Activated T-cell treated with anti-CD3 and anti-CD28 coated beads, Interleukin-2, amount 50 U/mL, for 24 hours (primary cell): ENCODE measurements at places on chromosomes 3 and 15.

- no peak for DNase-seq
Observed at GRCh38 chr3:197562398-197563251, 6.9 kb upstream of the BDH1 start.

DNA sequence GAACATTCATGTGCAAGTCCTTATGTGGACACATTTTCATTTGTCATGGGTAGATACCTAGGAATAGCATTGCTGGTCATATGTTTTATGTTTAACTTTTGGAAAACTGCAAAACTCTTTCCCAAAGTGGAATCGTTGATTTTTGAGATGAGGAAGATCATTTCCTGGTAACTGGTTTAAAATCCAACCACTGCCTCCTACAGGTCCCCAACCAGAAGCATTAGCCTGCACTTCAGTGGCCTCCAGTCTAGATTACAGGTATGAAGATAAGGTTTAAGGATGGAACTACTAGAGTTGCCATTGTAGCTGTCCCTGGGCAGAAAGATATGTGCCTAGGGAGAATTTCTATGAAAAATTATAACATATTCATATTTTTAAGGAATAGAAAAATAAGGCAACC is 48.7 kb upstream of the BHLHE40 start:
- DNase-seq: no peak

- no peak for DNase-seq
Observed at GRCh38 chr15:70491201-70491621, 272.1 kb downstream of the UACA start.

DNA sequence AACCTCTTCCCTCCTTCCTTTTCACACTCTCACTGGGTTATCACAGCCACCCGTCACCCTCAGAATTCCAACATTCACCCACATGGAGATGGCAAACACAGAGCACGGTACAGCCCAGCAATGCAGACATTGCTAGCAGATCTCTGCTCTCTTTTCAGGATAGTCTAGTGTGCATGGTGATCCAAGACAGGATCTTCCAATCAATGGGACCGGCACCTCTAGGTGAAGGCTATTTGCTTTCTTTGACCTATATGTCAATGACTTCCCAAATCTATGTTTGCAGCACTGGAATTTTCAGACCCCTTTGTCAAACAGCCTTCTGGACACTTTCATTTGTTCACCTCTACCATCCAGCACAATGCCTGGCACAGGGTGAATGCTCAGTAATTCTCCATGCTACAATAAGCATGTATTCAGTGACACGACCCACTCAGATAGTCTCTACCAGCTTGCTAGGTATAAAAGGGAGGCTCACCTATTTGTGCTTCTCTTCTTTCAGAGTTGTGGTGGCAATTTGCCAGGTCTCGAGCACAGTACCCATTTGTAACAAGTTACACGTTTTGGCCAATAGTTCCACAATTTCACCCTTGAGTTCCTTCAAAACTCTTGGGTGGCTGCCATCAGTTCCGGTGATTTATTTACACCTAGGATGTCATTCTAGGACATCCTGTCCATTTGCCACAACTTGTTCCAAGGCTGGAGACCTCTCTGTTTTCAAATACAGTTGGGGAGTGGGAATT is 279.1 kb upstream of the ICE2 start:
- no peak for DNase-seq

DNA sequence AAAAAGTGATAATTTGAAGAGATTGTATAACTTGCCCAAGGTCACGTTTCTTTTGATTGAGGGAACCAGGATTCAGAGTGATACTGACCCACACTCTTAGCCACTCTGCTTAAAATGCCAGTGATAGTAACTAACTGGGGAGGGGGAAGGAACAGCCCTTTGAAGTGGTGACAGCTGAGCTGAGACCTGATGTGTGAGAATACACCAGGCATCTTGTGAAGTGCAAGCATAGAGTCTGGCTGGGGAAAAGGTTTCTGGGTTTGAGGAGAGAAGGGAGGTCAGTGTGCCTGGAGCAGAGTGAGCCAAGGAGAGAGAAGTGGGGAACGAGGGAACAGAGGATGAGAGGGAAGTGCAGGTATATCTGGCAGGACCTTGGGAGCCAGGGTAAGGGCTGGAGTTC is 35.4 kb upstream of the SCAANT1 start:
- no peak for DNase-seq

GRCh38 chr15:66588971-66589370 is 23.2 kb upstream of the LCTL start:
- no peak for DNase-seq

DNA sequence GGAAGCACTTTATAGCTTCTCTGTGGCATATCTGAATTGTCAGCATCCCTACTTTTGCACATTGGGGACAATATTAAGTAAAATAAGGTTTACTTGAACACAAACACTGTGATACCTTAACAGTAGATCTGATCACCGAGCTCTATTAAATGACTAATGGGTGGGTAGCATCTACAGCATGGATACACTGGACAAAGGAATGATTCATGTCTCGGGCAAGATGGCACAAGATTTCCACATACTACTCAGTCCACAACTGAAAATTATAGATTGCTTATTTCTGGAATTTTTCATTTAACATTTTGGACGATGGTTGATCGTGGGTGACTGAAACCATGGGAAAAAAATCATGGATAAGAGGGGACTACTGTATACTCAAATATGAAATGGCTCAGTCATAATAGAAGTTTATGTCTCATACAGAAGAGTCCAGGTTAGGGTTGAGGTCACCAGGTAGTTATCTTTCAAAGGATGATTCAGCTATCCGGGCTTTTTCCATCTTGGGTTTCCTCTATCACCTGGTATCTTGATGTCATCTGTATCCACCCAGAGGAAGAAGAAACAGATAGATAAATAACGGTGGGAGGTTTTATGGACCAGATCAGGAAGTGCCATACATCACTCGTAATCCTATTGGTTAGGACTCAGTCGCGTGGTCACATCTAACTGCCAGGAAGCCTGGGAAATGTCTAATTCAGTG is 320.0 kb upstream of the RARB start:
- DNase-seq: no peak

DNA sequence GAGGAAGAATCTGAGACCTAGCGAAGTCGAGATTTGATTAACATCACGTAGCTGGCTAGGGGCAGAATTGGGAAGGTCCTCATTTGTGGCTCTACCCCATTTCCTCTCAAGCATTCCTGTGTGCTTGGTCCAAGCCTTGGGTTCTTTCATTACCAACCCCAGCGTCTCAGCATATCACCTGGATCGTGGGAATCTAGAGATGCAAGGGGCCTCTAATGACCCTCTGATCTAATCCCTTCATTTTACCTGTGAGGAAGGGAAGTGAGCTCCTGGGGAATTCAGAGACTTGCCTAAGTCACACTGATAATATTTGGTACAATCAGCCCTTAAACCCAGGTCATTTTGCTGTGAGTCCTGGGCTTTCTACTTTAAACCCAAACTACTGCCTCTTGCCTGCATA is 2.0 kb downstream of the GPR87 start:
- no peak for DNase-seq

DNA sequence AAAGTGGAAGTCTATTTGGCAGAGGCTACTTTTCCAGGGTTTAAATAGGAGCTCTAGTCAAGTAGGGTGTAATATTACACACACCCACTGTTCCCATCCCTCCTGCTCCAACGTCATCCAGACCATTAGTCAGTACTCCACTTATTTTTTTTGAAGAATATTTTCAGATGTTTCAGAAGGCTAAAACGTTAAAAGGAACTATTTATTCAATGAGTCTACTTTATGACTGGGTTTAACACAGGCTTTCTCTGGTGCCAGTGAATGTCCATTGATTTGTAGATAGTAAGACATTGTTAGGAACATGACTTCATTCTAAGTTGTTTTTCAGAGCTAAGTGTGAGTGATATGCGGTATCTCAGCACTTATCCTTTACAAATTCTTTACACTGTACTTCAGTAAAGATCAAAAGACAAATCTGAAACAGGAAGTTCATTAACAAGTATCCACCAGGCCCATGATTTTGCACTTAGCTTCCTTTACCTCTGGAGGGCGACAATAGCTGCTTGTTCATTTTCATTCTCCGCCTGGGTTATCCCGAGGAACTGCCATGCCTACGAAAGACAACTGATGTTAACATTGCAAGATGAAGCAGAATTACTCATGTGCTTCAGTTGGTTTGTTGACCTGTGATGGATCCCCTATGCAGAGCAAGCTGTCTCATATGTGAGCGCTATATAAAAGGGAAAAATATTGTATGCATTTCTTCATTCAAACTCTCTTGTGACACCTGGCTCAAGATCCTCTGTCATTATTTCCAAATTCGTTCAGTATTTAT is 158.7 kb downstream of the USP13 start:
- DNase-seq: no peak

DNA sequence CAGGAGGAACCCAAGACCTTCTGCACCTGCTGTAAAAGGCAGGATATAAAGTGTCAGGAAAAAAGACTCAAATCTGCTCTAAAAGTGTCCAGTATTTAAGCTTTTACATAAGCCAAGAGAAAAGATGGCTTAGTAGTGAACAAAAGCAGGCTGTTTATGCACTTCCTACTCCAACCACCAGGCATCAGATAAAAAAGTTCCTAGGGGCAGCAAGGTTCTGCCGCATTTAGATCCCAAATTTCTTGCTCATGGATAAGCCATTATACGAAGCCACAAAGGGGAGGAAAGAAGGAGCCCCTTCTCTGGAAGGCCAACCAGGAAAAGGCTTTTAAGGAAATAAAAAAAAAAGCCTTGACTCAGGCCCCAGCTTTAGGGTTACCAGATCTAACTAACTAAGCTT is 10.6 kb upstream of the SLC9C1 start:
- DNase-seq: no peak

DNA sequence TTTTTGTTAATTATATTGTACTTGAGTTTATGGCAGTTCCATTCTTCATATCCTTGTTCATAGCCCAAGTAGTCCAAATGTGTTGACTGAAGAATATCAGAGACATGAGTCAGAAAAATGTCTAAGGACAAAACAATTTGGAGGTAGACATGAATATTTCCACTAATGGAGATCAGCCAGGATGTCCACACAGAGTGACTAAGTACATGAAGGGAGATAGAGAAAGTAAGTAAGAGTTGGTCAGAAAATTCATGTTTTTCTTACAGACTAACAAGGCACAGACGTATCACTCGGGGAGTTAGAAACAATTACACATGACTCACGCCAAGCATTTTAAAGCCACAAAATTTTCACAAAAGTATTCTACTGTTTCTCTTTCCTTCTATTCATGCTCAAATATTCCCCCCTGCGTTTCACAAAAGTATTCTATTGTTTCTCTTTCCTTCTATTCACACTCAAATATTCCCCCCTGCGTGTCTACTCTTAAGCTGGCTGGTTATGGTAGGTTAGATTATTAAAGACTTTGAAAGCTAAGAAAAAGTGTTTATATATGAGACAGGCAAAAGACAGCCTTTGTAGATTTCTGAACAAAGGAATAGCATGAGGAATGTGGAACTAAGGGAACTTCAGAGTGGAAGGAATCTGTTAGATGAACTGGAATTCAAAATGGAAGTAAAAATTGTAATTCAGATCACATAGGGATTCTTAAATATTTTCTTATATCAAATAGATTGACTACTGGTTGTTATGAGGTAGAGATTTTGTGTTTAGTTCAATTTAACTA is 648.7 kb upstream of the CCDC54 start:
- no peak for DNase-seq

DNA sequence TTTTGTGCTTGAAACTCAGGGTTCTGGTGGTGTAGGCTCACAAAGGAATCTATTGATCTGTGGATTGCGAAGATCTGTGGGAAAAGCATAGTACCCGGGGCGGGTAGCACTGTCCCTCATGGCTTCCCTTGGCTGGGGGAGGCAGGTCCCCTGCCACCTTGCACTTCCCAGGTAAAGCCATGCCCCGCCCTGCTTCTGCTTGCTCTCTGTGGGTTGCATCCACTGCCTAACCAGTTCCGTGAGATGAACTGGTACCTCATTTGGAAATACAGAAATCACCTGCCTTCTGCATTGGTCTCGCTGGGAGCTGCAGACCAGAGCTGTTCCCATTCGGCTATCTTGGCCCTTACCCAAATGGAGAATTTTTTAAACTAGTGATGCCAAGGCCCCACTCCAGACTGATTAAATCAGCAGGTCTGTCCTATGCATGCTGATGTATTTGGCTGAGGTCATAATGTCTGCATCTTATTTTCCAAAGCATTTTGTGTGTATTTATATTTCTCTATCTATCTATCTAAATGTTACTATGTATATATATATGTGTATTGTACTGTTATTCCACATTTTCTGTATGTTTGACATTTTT is 65.5 kb upstream of the SLC7A14 start:
- DNase-seq: no peak

DNA sequence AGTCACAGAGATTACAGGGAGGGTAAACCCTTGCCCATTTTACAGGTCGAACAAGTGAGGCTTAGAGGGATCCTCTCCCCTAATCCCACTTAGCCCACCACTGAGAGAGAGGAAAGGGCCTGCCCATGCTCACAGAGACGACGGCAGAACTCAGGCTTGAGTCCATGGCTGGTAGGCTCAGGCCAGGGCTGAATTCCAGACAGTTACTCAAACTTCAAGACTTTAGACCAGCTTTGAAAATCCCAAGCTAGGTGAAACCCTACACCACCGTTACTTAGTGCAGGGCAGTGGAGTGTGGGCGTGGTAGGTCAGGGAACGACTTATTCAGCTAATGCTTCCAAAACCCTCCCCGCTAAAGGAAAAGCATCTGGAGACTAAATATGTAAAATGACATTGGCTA is 16.4 kb downstream of the GRIP2 start:
- DNase-seq: no peak

DNA sequence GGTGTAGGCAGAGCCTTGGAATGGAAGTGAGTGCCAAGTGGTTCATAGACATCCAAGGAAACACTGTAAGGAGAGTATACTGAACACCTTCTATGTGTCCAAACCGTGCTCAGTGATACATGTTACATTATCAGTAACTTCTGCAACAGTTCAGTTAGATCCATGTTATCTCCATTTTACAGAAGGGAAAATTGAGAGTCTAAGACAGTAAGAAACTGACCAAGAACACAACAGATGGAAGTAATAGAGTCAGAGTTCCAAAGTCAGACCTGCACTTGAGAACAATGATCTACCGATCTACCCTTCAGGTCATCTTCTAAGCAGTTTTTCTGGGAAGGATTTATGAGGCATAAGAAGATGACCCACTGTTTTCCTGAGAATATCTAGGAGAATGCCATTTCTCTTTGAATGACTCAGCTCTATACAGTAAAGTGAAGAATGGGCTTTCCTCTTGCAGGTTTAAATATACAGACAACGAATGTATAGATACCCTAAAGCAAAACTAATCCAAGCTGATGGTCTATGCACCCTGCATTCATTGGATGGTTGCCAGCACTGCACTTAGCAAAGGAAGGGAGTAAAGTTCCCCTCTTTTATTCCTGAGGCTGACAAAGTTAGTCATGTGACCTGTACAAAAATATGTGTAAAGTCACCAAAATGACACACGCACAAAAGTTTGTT is 604.1 kb upstream of the MDFIC2 start:
- no peak for DNase-seq

GRCh38 chr3:77931255-77932009 is 891.5 kb downstream of the ROBO2 start:
- DNase-seq: no peak
